ENCODE measurements at places on chromosomes 3 and 15.

GRCh38 chr3:170499562-170500156 lies 81.0 kb downstream of the CLDN11 start:
- peak; percentile 35 for DNase-seq

GRCh38 chr15:33547876-33548275 lies 237.1 kb downstream of the RYR3 start:
- no peak for DNase-seq

GRCh38 chr3:42061713-42062380 lies 29.3 kb upstream of the TRAK1 start:
- DNase-seq: no peak

DNA sequence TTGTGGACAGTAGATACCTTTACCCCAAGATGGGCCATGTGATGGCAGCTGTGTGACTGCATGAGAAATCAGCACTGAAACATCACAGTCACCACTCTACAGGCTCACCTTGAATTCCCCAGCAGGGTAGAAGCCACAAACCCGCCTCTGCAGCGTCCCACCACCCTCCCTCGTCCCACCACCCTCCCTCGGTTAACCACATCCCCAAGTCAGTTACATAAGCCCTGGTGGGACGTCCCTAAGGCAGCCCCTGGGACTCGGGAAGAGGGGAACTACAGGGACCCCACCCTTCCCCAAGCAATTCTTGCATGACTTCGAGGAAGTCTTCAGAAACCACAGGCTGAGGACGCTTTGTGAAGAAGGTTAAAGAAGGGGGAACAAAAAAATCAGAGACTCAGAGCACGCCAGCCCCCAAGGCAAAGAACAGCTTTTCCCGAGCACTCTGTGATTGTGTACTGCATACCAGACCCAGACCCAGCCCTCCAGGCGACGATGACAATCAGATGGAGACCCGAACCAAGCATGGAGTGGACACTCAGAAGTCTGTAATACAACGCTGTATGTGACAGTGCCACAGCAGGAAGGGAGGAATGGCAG lies 60.5 kb downstream of the SH3BP5 start:
- peak; percentile 70 for DNase-seq

DNA sequence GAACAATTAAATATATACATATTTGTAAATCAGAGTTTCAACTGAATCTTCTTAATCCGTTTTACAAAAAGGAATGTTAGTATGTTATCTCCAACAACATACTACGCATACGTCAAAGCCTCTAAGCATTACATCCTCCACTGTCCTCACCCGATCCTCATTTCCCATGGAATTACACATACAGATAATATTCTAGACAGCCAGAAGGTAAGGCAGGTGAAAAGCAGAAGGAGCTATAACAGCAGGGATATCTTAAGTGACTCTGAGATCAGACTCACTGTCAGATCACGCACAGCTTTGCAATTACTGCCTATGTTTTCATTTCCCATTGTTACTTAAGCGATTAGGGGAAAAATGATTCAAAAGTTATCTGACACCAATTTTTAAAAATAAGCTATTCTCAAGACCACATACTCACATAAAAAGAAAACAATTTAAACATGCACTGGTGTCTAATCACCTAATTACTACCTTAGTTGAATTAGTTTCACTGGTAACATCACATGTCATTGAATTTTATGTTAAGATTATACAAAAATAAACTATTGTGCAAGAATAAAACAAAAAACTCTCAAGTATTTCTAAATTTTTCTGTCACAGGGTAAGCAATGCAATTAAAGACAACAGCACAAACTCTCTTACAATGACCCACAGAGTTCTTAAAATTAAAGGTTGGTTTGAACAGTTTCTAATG lies 92.8 kb downstream of the TBL1XR1 start:
- no peak for DNase-seq

DNA sequence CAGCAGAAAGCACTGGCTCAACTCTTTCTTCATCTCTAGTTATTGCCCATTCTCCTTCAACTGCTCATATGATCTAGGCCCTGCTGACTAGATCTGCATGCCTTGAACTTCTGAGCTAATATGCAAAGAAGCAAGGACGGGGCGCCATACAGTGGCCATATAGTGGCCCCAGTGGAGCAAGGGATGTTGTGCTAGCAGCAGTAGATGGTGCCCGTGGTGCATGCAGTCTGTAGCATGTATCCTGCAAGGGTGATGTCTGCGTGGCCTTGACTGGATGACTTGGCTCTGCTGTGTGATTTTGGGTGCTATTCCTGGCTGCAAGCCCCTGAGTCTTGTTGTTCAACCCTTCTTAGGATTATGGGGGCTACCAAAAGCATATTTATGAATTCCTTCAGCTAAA lies 12.2 kb upstream of the NMD3 start:
- DNase-seq: no peak

GRCh38 chr3:67529915-67530314 lies 124.5 kb downstream of the SUCLG2 start:
- no peak for DNase-seq

GRCh38 chr3:39075910-39076309 lies 24.1 kb downstream of the WDR48 start:
- DNase-seq: no peak

GRCh38 chr3:64901986-64902516 lies 214.3 kb upstream of the ADAMTS9 start:
- DNase-seq: no peak

DNA sequence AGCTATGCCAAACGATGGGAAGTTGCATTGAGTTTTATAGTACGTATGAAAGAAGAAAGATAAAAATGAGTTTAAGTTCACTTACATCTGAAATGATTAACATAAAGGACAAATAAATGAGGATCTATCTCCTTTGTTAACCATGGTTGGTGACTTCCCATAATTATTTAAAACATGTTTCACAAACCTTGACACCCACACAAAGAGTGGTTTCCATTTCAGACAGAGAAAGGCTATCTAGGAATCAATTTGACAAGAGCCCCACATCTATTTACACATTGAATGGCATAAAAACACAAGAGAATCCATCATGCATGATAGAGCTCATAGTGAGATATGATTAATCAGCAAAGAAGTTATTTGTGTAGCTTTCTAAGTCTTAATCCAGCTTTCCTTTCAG lies 14.2 kb upstream of the MTMR10 start:
- no peak for DNase-seq

GRCh38 chr3:64158334-64158733 lies 66.9 kb downstream of the PRICKLE2 start:
- no peak for DNase-seq

GRCh38 chr15:84598250-84598649 lies 2.6 kb upstream of the ZSCAN2 start:
- peak; percentile 60 for DNase-seq

DNA sequence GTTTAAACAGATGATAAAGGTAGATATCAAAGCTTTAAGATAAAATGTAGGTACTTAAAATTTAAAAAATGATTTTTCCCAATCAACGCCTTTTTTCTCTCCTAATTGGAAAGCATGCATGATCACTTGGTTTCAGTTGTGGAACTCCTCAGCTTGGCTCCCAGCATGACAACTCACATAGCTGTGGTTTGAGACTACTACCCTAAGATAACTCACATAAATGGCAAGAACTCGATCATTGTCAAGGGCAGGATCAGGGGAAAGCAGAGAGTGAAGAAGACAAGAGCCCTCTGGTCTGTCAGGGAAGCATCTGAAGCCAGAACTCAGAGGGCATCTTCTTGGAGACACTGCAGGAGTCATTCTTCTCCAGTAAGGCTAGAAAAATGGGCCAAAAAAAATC lies 516.7 kb downstream of the NTRK3 start:
- no peak for DNase-seq

GRCh38 chr3:71503525-71504249 lies 79.8 kb downstream of the FOXP1 start:
- DNase-seq: no peak

- DNase-seq: no peak
Measured at GRCh38 chr15:80584973-80585525, 110.1 kb upstream of the ABHD17C start.

DNA sequence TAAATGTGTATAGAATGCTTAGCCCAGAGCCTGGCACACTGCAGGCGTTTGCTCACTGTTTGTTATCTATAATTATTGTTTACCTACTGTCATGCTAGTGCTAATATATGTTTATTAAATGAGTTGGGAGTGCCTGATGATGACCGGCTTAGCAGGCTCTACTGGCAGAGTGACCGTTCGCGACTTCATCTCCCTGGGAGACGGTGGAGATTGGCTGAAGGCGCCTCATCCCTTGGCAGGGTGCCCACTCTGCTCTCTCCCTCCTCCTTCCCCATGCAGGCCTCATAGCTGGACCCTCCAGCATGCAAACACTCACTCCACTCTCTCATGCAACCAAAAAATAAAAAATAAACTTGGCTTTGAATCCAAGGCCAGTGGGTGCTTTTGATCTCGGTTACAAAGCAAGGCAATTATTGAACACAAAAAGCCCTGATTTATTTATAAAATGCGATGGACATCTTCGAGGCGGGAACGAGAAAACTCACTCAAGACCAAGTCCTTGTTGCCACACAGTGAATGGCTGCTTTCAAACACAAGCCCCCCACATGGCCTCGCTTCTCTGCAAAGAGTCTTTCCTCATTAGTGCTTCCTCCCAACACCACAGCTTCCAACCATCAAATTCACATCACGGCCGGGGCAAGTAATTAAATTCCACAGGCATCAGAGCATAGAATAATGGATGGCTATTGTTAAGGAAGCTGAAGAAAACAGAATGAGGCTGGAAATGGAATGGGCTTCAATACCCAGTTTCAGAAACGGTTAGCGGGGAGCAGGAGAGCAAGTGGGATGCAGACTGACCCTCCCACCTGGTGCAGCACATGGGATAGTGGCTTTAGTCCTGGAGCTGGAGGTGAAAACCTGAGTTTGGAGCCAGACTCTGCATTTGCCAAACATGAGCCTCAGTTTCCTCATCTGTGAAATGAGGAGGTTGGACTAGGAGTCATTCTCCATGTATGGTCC lies 135.7 kb upstream of the RAD18 start:
- no peak for DNase-seq

GRCh38 chr3:150319900-150320299 lies 88.2 kb upstream of the TSC22D2 start:
- no peak for DNase-seq

DNA sequence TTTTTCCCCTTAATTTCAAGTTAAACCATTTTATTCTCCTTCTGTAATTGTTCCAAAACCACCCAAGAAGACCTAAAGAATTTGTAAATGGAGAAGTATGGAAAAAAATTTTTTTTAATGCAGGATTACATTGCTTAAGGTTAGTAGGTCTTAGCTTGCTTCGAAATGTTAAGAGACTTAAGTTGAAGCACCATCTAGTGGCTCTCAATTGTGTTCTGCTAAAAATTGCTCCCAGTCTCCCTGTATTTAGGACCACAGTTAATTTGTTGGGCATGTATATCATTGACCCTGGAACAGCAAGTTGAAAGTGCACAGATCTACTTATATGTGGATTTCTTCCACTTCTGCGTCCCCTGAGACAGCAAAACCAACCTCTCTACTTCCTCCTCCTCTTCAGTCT lies 32.4 kb downstream of the CD200R1L start:
- DNase-seq: no peak

DNA sequence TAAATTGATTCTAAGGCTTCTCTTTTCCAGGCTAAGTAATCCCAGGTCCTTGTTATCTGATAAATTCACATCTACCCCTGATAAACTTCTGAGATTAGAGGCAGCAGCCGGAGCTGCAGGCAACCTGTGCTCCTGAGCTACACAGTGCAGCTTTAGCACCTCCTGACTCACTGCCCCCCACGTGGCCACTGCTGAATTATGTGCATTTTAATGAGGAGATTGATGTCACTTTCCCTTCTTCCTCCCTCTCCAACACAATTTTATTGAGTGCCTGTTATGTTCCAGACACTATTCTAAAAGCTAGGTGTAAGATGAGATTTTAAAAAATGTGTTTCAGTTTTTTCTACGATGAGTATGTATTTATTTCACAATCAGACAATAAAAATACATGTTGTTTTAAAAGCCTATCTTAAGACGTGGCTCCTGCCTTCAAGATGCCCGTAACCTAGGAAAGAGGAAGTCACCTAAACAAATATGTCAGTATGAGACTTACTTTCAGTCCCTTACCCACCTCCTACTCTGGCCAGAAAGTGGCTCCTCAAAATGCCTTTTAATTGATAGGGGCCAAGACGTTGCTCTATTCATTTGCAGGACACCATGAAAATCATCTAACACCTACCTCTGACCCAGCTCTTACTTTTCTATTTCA lies 161.5 kb upstream of the PFN2 start:
- peak; percentile 26 for DNase-seq

DNA sequence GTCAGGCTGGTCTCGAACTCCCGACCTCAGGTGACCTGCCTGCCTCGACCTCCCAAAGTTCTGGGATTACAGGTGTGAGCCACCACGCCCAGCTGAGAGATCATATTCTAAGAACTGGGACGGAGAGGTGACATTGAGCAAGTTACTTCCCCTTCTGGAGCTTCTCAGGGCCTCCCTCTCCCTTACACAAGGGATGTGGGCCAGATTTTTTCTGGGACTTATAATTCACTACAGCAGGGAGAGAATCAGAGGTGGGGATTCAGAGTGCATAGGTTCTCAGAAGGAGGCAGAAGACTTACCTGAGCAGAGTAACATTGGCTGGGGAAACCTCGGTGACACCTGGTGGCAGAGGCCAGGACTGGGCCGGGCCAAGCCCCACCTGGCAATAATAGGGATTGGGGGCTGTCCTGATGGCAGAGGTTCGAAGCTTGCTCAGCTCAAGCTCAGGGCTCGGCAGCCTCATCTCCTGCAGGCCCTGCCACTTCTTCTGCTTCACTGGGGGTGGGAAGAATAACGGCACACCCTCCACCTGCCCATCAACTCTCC lies 6.8 kb downstream of the LTK start:
- DNase-seq: no peak

DNA sequence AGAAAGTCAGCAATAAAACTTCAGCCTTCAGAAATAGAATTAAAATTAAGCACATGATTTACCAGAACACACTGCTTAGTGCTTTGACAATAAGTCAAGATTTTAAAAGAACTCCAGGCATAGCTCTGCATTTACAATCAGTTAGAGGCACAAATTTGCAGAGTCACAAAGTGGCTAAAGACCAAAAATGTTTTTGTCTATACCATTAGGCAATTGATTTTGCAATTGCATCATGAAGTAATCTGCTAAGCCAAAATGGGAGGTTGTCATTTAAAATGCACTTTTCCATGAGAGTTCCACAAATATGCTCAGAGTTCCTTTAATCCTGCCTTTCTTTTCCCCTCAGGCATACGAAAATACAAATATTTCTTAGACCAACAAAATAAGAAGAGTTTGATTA lies 10.1 kb upstream of the DCP1A start:
- no peak for DNase-seq

GRCh38 chr3:127405010-127405598 lies 117.3 kb upstream of the PRR20G start:
- no peak for DNase-seq

Measured in GM10248 (cell line).